ENCODE measurements at places on chromosomes 1 and 21.

DNA sequence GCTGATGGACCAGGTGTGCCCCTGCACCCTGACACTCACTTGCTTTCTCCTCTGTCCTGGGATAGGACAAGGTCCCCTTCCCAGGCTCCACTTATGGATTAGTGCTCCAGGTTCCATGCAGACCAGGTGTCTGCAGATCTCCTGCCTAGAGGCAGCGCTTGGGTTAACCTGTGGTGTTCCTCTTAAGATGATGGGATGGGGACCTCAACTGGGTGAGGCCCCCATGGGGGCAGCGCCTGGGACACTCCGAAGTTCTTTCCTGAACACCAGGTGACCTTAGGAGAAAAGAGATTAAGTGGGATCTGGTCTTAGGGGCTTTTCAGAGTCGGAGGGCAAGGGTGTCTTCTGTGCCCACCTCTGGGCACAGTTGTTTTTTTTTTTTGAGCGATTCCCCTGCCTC lies 21.2 kb downstream of the TNNT2 start:
- DNase-seq: no peak

- DNase-seq: no peak
These were observed 14.6 kb downstream of the FAM151A start for GRCh38 chr1:54608566-54609230.

DNA sequence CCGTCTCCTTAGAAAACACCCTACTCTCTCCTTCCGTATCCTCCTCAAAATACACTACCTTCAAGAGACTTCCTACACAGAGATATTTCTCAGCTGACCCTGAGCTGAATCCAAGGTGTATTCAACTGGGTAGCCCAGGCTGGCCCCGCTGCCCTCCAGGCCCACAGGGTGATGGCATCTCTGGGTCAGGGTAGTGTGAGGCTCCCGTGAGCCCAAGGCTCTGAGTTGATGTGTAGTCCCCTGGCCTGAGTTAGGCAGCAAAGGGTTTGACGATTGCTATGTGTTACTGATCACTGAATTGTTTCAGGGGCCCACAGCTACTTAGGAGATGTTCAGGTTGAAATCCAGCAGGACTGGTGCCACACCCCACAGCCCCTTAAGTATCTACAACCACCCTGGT lies 6.7 kb downstream of the INAVA start:
- DNase-seq: no peak

- DNase-seq: no peak
These were observed 2.8 kb upstream of the HAPLN2 start for GRCh38 chr1:156616463-156616862.

DNA sequence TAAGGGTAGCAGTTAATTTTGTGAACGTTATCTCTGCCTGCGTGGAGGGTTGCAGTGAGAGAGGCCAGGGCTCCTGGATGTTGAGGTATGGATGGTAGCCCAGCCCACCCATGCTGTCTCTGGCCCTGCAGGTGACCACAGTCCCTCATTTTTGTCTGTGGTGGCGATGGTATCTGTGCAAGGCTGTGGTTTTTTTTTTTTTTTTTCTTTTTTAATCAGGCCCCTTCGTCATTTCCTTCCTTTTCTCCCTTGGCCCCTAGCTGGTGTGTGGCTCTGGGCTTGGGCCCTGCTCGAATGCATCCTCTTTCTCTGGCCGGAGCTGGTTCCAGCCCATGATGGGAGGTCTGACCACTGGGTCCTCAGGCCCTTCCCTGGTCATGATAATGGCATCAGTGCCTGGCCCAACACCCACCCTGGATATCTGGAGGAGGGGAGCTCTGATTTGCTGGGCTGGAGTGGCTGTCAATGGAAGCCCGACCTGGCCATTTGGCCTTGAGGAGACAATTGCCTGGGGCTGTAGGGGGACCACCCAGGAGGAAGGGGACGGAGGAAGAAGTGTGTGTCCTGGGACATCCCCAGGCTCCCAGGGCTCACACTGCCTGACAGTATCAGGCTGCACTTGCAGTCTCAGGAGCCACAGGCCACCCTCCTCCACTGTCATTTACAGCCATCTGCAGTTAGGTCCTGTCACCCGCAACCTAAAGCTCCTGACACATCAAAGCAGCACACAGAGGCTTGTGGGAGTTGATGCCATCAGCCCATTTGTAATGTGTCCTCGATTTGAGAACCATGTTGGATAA lies 8.1 kb upstream of the RNF187 start:
- DNase-seq: no peak

DNA sequence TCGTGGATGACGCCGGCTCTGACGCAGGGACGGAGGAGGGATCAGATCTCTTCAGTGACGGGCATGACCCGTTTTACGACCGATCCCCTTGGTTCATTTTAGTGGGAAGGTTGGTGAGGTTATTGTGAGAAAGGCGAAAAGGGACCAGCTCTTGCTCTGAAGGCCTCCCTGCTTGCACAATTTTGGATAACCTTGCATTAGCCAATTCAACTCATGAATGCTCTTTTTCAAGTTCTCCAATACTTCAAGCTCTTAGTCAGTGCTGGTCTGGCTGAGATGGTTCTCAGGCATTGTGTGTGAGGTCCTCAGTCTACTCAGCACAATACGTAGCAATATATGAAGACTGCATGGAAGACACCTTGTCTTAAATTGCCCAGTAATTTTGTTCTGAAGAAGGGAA lies 72.6 kb upstream of the PGD start:
- no peak for DNase-seq

- peak; percentile 69 for DNase-seq
These were observed 2.6 kb upstream of the CREG1 start for GRCh38 chr1:167555971-167556714.

DNA sequence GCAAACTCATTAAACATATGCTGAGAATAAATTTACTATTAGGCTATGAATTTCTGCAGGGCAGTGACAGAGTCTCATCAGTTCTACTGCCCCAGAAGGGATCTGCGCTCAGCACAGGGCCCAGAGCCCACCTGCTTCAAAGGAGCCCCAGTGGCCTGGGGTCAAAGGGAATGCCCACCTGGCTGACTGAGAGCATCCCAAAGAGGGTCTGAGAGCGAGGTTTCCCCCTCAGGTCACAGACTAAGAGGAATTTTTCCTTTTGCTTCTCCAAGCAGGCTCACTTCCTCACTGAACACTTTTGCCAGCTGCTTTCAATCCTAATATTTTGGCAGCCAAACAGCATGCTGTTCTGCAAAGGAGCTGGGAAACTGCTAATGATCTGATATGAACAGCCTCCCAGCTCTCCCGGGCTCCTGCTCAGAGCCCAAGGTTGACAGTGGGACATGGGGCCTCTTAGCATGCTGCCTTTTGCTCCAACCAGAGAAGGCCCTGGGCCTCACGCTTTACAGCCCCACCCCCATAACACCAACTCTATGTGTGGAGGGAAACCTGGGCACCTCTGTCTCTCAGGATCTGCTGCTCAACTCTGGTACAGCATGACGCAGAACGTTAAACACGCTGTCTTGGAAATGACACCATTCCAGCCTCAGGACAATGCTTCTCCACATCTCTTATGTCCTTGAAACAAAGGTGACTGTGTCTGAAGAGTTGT lies 70.7 kb upstream of the SYT6 start:
- DNase-seq: no peak

- DNase-seq: peak; percentile 51
These were observed 9.2 kb upstream of the TTC22 start for GRCh38 chr1:54810153-54810942.

GRCh38 chr1:168135116-168135920 lies 1.4 kb downstream of the GPR161 start:
- no peak for DNase-seq

DNA sequence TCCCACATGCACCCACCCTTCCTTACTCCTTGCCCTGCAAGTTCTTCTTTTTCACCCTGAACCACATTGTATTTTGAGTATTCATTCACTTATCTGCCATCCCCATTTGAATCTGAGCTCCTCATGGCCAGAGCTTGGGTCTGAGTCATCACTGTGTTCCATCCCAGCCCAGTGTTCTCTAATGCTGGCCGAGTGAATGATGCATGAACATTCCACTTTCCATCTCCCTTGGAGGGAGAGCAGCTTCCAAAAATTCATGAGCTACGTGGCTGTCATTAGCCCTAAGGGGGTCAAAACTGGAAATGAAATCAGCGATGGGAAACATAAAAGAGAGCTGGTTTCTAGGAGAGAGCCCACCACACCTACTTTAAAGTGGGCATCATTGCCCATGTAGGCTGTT lies 187.0 kb upstream of the USP24 start:
- DNase-seq: no peak

DNA sequence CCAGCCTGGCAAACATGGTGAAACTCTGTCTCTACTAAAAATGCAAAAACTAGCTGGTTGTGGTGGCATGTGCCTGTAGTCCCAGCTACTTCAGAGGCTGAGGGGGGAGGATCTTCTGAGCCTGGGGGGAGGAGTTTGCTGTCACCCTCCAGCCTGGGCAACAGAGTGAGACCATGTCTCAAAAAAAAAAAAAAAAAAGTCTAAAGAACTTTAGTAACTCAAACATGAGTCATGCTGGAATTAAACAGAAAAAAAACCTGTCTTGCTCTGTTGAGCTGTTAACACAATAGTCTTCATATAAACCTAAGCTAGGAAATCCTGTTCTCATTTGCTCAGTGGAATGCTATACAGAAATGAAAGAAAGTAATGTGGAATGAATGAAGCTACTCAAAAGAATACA lies 16.7 kb upstream of the DISP1 start:
- no peak for DNase-seq

- no peak for DNase-seq
These were observed 11.4 kb downstream of the SMYD2 start for GRCh38 chr1:214292322-214292721.
